ENCODE measurements at places on chromosomes 5 and 9. TPM values are rescaled to one million over a fixed set of nuclear protein-coding genes. Genes with fewer than 3 reads are reported as not detected.

The CCL27 gene
- not detected for total RNA-seq

The LRRC14B gene
- total RNA-seq = 0.23 TPM

- DNase-seq = no peak
These were observed 1.6 kb downstream of the IRX4 start for GRCh38 chr5:1881098-1881572.

- DNase-seq = no peak
These were observed 2.6 kb downstream of the HNRNPH1 start for GRCh38 chr5:179620703-179621350.

DNA sequence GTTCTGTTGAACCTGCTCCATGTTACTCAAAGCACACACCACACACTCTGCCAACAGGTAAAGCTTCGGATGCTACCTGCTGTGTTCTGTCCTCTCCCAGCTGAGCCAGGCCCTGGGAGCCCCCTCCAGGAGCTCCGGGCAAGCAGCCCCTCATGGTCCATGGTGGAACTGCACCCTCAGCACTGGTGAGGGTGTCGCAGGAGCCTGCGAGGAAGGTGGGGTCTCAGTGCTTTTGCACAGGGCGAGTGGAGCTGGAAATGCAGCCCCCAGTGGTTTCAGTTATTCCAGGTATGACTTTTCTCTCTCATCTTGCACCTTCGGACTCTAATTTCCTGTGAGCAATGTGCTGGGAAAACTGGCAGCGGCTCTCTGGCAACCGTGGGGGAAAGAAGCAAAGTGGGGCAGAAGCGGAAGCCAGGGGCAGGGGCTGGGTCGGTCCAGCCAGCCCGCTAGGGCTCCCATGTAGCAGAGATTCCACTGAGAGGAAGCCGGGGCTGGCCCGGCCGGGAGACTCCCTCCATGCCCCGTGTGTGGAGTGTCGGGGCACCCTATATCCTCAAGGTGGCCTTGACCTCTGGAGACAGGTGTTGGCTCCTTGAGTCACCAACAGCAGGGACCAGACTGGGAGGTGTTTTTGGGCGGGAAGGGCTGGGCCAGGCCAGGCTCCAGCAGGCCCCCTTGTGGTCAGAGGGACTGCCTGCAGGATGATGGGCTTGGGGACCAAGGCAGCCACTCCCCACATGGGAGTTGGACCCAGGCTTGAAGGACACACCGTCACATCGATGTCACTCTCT, 75.6 kb upstream of the PRSS3 start:
- peak; percentile 48 for DNase-seq
